ENCODE measurements at places on chromosomes 4 and X.

GRCh38 chr4:139988863-139989765 lies 164.9 kb downstream of the MAML3 start:
- no peak for DNase-seq

DNA sequence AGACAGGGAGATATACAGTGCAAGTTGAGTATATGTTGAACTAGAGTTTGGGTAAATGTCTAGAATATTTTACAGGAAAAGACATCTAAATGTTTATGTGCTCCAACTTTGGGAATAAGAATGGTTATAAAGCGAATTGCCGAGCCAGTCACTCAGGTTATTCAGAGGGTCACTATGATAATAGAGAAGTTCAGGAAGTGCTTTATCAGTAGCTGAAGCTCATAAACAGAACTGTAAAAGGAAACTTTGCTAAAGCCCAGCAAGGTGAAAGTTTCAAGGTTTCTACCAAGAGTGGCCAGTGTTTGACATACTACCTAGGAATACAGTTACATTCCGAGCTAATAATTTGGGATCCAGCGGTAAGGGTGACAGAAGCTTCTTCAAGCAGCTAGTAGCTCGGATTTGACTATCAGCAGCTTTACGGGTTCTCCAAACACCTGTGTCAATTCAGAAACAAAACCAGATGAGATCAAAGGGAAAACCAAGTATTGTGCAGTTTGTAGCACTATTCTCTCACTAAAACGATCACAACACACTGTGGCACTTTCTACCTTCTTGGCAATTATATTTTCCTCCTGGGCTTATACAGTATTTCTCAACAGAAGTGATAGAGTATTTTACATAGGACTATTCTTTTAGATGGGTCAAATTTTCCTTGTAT lies 17.2 kb upstream of the BCLAF3 start:
- DNase-seq: no peak

DNA sequence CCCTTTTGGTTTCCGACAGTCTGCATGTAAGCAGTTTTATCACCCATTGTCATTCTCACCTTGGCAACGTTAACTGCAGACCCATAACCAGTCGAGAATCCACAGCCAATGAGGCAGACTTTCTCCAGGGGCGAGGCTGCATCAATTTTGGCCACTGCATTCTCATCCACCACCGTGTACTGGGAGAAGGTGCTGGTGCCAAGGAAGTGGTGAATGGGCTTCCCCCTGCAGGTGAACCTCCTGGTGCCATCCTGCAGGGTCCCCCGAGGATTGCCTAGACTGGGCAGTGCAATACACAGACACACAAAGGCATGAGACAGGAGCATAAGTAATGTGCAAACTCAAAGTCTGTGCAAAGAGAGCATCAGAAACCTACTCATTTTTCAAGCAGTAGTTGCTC lies 5.4 kb downstream of the ADH1B start:
- DNase-seq: no peak

DNA sequence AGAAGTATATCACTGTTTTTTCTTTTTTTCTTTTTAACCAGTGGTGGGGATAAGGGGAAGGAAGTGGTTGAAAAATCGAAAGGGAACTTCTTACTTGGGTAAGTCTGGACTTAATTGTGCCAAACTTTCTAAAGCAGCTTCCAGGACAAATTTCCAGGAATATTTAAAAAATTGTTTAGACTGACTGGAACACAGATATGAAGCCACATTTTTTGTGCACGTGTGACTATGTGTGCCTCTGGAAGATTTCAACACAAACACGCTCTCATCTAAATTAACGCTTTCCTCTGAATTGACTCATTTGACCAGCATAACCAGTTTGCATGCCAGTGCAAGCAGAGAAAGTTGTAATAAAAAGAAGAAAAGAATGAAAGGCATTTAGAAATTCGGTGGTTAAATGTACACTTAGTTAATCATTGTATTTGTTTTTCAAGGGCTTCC lies 18.8 kb upstream of the YTHDC1 start:
- DNase-seq: no peak

GRCh38 chr4:7812231-7812857 lies 127.3 kb downstream of the AFAP1 start:
- no peak for DNase-seq

GRCh38 chr4:42425146-42426065 lies 28.1 kb downstream of the SHISA3 start:
- no peak for DNase-seq

DNA sequence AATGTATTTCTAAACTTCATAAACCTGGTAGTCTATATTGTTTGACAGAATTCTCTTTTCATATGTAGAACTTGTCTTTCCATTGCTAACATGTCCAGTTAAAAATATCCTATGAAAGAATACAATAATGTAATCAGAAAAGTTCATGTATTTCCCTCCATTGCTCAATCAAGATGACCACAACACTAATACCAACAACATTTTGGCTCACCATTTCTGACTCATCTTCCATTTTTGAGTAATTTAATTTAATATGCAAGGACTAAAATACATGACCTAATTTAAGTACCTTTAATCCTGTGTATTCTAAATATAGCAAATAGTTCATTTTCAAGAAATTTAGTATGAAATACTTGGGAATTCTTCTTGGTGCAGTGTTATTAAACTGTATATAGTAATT lies 239.5 kb upstream of the GPC4 start:
- no peak for DNase-seq

DNA sequence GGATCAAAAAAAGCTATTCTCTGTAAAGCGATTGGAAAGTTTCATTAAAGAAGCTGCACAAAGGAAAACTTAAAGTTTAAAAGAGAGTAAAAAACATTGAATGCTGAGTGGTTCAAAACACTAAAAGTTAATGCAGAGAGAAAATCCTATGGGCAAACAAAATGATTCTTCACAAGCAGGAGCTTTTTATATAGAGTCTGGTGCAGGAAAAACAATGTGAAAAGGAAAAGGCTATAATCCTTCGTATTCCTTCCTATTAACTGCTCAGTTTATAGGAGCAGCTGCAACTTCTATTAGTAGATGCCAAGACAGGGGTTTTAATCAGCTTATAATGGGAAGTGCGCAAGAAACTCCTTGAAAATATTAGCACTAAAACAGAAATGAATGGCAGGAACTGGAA lies 100.7 kb downstream of the PDGFC start:
- no peak for DNase-seq

DNA sequence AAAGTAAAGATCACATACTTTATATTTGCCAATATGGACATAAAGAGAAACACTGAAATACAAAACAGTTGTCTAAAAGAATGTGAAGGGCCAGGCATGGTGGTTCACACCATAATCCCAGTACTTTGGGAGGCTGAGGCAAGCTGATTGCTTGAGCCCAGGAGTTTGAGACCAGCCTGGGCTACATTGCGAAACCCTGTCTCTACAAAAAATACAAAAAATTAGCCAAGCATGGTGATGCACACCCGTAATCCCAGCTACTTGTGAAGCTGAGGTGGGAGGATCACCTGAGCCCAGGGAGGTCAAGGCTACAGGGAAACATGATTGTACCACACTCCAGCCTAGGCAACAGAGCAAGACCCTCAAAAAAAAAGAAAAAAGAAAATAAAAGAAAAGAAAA lies 11.8 kb downstream of the RBM47 start:
- DNase-seq: no peak

DNA sequence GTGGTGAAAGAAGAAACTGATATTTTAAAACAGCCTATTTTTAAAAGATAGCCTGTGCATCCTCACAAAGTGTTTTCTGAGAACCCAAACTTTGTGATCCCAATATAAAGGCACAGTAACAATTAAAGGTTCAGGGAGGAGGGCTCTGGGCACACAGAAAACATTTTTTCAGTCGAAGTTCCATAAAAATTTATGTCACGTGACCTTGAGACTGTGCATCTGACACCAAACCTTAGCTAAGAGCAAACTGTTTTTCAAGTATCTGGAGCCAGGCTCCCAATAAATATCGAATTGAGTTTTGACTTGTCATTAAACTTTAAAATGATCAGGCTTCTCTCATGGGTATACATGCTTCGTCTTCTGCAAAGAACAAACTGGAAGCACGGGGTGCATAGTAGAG lies 177.9 kb downstream of the BEND2 start:
- DNase-seq: no peak
